Spinal cord (tissue), 10 donors: ENCODE measurements at places on chromosomes 4 and X.

- no peak overlapping the region for H3K27ac ChIP-seq
- H3K4me3 ChIP-seq, result no peak overlapping the region
- no peak for DNase-seq
- H3K36me3 ChIP-seq, result no peaks in the 10 kb centered on the region
- H3K27me3 ChIP-seq, result no peaks in the 10 kb centered on the region
Measured at GRCh38 chr4:172706000-172706399, 462.6 kb upstream of the GALNT7 start.

- peak; percentile 31 for DNase-seq
- H3K27me3 ChIP-seq, result no peaks in the 10 kb centered on the region
- no peaks in the 10 kb centered on the region for H3K4me1 ChIP-seq
- no peaks in the 10 kb centered on the region for H3K36me3 ChIP-seq
Measured at GRCh38 chr4:145041378-145041777, 56.6 kb downstream of the ANAPC10 start.

DNA sequence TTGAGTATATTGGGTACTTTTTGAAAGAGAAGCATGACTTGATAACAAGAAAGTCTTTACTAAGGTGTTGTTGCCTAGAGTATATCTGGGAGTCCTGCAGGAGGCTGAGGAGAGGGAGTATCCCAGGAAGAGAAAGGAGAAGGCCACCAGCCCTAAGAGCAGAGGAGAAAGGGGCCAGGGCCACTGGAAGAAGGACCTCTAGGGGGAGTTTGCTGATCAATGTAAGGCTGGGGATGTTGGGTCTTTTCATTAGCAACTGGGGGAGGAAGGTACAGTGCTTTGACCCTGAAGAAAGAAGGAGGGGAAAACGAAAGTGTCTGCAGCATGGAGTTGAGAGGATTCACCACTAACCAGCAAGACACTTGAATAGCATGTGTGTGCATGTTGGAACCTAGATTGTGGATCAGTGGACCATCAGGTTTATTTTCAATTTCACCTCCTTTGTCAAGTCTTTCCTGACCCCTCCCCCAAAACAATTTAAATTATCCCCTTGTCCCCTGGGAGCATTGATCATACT, 4.5 kb downstream of the SMIM9 start:
- H3K36me3 ChIP-seq, result no peaks in the 10 kb centered on the region
- H3K27me3 ChIP-seq, result no peaks in the 10 kb centered on the region
- H3K27ac ChIP-seq, result no peak overlapping the region
- H3K4me3 ChIP-seq, result no peak overlapping the region

DNA sequence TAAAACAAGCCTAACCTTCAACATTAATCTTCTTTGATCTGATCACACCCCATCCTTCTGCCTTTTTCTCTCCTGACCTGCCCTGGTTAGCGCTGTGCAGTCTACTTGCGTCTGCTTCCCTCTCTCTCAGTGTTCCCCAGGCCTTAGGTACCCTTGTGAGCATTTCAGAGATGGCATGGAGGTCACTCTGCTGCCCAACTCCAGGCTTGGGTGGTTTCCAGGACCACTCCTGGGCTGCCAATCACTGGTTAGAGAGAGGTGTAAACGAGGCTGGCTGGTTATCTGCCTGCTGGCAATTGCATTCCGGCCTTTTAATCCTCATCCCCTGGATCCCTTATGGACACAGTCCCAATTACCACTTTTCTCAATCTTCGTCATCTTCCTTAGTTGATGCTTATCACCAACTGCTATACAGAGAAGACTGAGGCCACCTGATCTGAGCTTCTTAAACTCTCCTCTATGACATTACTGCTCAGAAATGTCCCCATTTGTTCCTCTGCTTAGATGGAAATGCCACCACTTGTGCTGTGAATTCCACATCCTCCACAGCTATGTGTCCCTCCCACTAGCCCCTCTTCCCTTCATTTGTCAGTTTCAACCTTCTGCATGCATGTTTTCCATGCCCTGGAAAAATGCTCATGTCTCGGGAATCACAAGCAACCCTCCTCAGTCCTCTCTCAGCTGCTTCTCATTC, 29.0 kb upstream of the BCLAF3 start:
- no peaks in the 10 kb centered on the region for H3K36me3 ChIP-seq
- H3K27me3 ChIP-seq, result peaks cover 28% of the 10 kb centered on the region
- no peak overlapping the region for H3K4me3 ChIP-seq
- no peaks in the 10 kb centered on the region for H3K4me1 ChIP-seq

DNA sequence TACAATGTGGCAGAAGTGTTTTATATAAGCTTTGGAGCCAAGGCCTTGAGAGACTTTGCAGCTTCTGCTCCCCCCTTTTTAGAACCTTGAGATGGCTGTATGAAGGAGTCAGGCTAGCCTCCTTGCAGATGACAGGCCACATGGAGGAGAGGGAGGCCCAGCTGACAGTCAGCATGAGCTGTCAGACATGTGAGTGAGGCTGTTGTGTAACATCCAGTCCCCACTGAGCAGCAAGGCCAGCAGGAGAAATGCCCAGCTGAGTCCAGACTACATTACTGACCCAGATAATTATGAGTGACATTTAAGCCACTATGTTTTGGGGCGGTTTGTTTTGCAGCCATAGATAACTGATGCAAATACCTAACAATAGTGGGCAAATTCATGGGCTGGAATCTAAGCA, 515.3 kb upstream of the ARX start:
- no peaks in the 10 kb centered on the region for H3K4me1 ChIP-seq
- DNase-seq, result no peak
- H3K27ac ChIP-seq, result no peak overlapping the region

GRCh38 chr4:142129473-142129872, 493.1 kb downstream of the IL15 start:
- H3K27me3 ChIP-seq, result no peaks in the 10 kb centered on the region
- no peaks in the 10 kb centered on the region for H3K36me3 ChIP-seq
- H3K27ac ChIP-seq, result no peak overlapping the region
- no peak for DNase-seq
- no peak overlapping the region for H3K4me3 ChIP-seq

DNA sequence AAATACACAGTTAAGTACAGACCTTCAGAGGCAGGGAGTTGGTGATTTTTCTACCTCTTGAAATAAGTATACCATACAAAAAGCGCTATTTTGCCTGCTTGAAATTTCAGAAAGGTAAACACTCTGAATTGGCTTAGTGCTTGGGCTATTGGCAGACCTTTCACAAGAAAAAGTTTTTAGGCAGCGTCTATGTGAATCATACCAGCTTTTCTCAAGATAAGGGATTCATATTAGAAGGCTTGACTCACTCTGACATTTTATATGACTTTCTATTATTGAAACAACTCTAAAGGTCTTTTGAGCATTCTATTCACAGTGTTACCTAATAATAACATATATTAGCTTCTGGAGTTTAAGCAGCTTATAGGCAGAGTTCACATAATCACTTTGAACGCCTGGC, 286.4 kb upstream of the FAT1 start:
- H3K27ac ChIP-seq, result no peak overlapping the region
- H3K4me1 ChIP-seq, result no peaks in the 10 kb centered on the region
- no peak for DNase-seq
- H3K27me3 ChIP-seq, result no peaks in the 10 kb centered on the region
- H3K36me3 ChIP-seq, result no peaks in the 10 kb centered on the region
- no peak overlapping the region for H3K4me3 ChIP-seq

- H3K4me1 ChIP-seq, result no peaks in the 10 kb centered on the region
- DNase-seq, result peak; percentile 82
- H3K27ac ChIP-seq, result no peak overlapping the region
- no peak overlapping the region for H3K4me3 ChIP-seq
Measured at GRCh38 chr4:163548481-163549243, 54.2 kb downstream of the TMA16 start.

GRCh38 chr4:108540536-108540935, 79.8 kb upstream of the RPL34 start:
- no peaks in the 10 kb centered on the region for H3K4me1 ChIP-seq
- no peak for DNase-seq
- no peak overlapping the region for H3K4me3 ChIP-seq

GRCh38 chrX:71536285-71536684, 3.4 kb downstream of the OGT start:
- peaks cover 2% of the 10 kb centered on the region for H3K4me1 ChIP-seq
- H3K27ac ChIP-seq, result no peak overlapping the region
- no peaks in the 10 kb centered on the region for H3K36me3 ChIP-seq
- no peak for DNase-seq

DNA sequence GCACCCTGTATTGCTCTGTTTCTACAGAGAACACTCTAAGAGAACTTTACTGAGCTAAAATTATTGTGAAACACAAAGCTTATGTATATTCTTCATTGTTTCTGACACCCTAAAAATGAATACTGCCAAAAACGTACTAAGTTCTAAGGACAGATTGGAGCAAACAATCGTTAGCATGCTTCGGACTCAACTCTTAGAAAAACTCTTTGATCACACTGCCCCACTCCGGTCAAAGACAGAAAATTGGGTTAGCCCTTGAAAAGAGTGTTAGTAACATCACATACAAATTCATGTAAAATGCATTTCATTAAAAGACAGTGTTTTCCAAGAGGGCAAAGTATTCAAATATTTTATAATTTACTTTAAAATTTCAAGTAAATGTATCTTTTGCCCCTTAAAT, 177.4 kb downstream of the DCHS2 start:
- H3K36me3 ChIP-seq, result no peaks in the 10 kb centered on the region
- H3K4me3 ChIP-seq, result no peak overlapping the region
- peak; percentile 41 for DNase-seq

- H3K4me1 ChIP-seq, result no peaks in the 10 kb centered on the region
- DNase-seq, result no peak
- no peaks in the 10 kb centered on the region for H3K36me3 ChIP-seq
Measured at GRCh38 chr4:66728280-66728679, 817.0 kb downstream of the CENPC start.

DNA sequence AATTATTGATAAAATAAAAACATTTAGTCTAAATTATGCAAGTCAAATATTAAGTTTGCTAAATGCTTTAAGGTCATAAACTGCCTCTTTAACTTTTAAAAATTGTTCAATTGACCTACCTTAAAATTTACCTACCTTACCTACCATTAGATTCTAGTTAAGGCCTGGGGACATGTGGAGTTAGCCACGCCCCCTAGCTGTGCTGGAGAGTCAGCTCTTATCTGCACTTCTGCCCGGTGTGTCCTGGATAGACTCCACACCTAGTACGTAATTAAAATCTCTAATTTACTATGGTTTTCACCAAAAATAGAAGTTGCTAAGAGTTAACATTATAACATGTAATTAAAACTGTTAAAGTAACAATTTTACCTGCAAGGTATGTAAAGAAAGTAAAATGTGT, 22.7 kb downstream of the TENM3 start:
- no peak overlapping the region for H3K4me3 ChIP-seq
- no peaks in the 10 kb centered on the region for H3K27me3 ChIP-seq
- DNase-seq, result no peak
- H3K4me1 ChIP-seq, result peaks cover 3% of the 10 kb centered on the region

GRCh38 chr4:184550476-184550875, 76.1 kb upstream of the IRF2 start:
- H3K36me3 ChIP-seq, result no peaks in the 10 kb centered on the region
- no peak overlapping the region for H3K4me3 ChIP-seq
- no peaks in the 10 kb centered on the region for H3K4me1 ChIP-seq
- H3K27ac ChIP-seq, result no peak overlapping the region
- DNase-seq, result no peak

GRCh38 chr4:151402145-151402865, 6.7 kb upstream of the FHIP1A start:
- H3K36me3 ChIP-seq, result no peaks in the 10 kb centered on the region
- no peak for DNase-seq
- no peaks in the 10 kb centered on the region for H3K27me3 ChIP-seq
- H3K27ac ChIP-seq, result no peak overlapping the region
- H3K4me1 ChIP-seq, result no peaks in the 10 kb centered on the region

DNA sequence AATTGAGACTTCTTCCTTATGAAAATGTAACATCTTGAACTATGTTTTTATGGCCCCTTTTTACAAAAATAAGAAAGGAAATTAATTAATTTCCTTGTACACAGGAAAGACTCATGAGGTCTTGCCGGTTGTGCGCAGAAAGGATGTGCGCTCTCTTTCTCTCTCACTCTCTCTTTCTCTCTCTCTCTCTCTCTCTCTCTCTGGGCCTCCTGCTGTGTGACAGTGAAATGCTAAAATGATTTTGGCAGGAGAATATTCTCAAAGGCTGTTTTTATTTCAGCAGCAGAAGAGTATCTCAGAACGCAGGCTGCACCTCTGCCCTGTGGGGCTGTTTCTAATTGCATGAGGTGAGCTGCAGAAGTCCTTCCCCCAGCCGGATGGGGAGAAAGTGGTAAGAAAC, 349.0 kb downstream of the MID1IP1 start:
- DNase-seq, result no peak
- H3K36me3 ChIP-seq, result no peaks in the 10 kb centered on the region
- H3K4me1 ChIP-seq, result peaks cover 6% of the 10 kb centered on the region
- H3K27me3 ChIP-seq, result peaks cover 2% of the 10 kb centered on the region
